Myocyte (in vitro differentiated cells): ENCODE measurements at places on chromosomes 2 and 18.

- peak; percentile 39 for DNase-seq
These were observed 42.1 kb downstream of the GPR155 start for GRCh38 chr2:174444761-174445160.

GRCh38 chr2:29255004-29255403, 139.8 kb downstream of the CLIP4 start:
- no peak for DNase-seq

GRCh38 chr2:239815671-239816070, 209.5 kb downstream of the NDUFA10 start:
- no peak for DNase-seq

GRCh38 chr2:165193178-165193777, 10.6 kb downstream of the SCN3A start:
- no peak for DNase-seq

DNA sequence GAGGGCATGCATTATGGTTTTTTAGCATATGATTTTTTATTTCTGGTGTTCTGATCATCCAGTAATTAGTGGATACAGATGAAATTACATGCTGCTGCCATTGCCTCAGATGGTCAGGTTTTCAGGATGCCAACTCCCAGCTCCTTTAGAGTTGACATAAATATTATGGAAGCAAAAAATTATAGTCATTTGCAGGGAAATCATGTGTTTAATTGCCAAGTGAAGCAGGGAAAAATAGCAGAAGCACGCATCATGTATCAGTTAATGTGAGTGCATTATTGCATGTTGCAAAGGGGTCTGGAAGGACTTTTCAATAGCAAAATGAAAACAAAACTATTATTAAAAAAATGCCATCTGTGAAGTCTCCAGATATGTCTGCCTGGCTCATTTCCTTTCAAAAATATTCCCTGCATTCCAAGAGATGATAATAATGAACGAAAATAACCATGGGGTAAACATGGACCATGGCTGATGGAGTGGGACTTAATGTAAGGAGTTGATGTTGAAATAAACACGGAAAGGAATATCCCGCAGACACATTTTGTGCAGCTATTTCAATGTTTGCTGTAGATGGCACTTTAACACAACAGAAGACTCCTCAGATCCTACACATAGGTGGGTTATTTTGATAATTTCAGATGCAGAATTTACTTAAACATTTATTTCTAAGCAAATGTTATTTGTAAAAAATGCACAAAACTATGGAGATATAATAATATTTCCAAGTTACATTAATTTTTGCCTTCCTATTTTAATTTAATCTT, 87.7 kb upstream of the DYNAP start:
- DNase-seq, result no peak
